Anterior cingulate cortex (tissue), 58 donors: ENCODE measurements at places on chromosomes 4 and X.
A peak's percentile ranks its signal among the peaks of the same experiment; 100 is the strongest.

DNA sequence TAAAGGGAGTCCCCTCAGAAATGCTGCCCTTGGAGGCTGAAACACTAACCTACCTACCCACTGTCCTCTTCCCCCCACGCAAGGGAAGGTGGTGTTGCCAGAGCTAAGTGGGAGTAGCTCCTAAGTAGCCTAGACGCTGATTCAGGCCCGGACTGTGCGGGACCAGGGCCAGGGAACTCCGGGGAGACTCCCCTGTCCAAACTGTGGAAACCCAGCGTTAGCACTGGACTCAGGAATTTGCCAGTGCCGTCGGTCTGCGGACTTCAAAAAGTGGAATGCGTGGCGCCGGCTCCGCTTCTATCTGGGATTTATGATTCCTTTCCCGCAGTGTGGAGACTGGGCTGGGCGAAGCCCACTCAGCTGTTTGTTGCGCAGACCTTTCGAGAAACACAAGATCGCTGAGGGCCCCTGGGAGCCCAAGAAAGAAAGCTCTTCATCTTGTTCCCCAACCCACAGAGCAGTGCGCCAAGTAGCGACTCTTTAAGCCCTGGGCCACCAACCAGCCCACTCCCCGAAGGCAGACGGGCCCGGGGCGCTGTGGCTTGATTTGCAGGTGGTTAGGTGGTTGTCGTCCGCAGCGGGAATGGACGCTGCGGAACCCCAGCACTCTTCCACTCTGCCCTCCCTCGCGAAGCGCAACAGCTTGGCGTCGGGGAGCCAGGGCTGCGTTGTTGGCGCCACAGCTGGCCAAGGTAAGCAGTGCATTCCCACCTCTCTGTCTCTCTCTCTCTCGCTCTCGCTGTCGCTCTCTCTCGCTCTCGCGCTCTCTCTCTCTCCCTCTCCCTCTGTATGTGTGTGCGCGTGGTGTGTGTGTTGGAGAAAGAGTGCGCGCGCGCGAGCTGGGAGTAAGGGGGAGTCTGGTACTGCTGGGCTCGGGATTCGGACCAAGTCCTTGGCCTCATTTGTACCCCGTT is 2.0 kb downstream of the TMEM255A start:
- DNase-seq, result peak; percentile 1

- no peak for DNase-seq
These were observed 1521.3 kb upstream of the AGA start for GRCh38 chr4:178963446-178964045.

GRCh38 chr4:116877069-116877468 is 208.3 kb downstream of the TRAM1L1 start:
- DNase-seq, result no peak

- DNase-seq, result no peak
These were observed 31.3 kb upstream of the SORCS2 start for GRCh38 chr4:7160951-7161440.
